Endodermal cell (in vitro differentiated cells): ENCODE measurements at places on chromosomes 4 and X. TPM values are rescaled to one million over a fixed set of nuclear protein-coding genes. Genes with fewer than 3 reads are reported as not detected.

DNA sequence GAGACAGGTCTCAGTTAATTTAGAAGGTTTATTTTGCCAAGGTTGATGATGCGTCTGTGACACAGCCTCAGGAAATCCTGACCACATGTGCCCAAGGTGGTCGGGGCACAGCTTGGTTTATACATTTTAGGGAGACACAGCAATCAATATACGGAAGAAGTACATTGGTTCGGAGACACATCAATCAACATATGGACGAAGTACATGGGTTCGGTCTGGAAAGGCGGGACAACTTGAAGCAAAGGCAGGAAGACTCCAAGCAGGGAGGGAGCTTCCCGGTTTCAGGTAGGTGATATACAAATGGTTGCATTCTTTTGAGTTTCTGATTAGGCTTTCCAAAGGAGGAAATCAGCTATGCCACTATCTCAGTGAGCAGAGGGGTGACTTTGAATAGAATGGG, 225.2 kb upstream of the ZFP42 start:
- H3K36me3 ChIP-seq, result no peaks in the 10 kb centered on the region
- no peaks in the 10 kb centered on the region for H3K4me1 ChIP-seq
- no peak overlapping the region for H3K27ac ChIP-seq
- H3K4me3 ChIP-seq, result no peak overlapping the region
- H3K27me3 ChIP-seq, result no peaks in the 10 kb centered on the region
- DNase-seq, result peak; percentile 68

Gene GBA3
- not detected in 3 replicates for total RNA-seq

DNA sequence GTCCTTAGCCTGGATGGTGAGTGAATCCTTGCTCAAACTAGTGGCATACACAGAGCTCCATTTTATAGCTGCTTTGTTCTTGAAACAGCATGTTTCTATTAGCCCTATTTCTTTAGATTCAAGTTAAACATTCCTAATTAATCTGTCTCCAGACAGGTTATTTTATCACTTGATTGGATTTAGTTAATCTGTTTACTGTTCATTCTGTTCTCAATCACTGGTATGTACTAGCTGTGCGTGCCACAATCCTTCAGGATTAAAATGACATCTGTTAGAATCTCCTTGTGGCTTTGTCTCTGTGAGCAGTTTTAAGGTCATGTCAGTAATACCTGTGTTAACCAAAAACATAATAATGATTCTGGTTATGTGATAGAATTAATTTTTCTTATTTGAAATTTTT, 36.5 kb downstream of the PTPN13 start:
- H3K27me3 ChIP-seq, result no peaks in the 10 kb centered on the region
- H3K36me3 ChIP-seq, result peaks cover 26% of the 10 kb centered on the region
- peak overlapping the region; percentile 67 for H3K4me3 ChIP-seq

GRCh38 chr4:120922381-120923206, at the start of gene PRDM5:
PRDM5 (minus strand) TSS chr4:120922726; CDS start chr4:120922608, 118 bp downstream.
- peaks cover 11% of the 10 kb centered on the region for H3K27me3 ChIP-seq
- H3K36me3 ChIP-seq, result no peaks in the 10 kb centered on the region
- peak within 1 kb of the TSS; percentile 67 for H3K27ac ChIP-seq
- peak within 1 kb of the TSS; percentile 86 for H3K4me3 ChIP-seq

DNA sequence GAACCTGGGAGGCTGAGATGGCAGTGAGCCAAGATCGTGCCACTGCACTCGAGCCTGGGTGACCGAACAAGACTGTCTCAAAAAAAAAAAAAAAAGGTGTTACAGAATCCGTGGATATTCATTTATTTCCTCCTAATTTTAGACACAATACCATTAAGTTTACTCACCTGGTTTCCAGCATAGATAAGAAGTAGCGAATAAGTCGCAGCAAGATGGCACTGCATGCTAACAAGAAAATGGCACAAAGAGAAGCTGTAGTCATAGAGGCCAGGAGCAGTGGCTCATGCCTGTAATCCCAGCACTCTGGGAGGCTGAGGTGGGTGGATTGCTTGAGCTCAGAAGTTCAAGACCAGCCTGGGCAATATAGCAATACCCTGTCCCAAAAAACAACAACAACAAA, 17.0 kb upstream of the MOB1B start:
- H3K36me3 ChIP-seq, result no peaks in the 10 kb centered on the region
- DNase-seq, result no peak
- no peak overlapping the region for H3K4me3 ChIP-seq
- no peaks in the 10 kb centered on the region for H3K27me3 ChIP-seq

Gene KCTD8
- total RNA-seq, result 1.2 to 2.0 TPM (median 1.3 TPM) in 3 replicates

Gene TMEM35A
- total RNA-seq, result 0.67 to 0.80 TPM (median 0.73 TPM) in 3 replicates

Gene NEUROG2
- 0.11 TPM in 1 of 2 replicates, not detected in the other for total RNA-seq
